Activated naive CD4-positive, alpha-beta T cell treated with anti-CD3 and anti-CD28 coated beads, Interleukin-2, amount 10 ng/mL, durations not matched to agents 7 days and 5 days (primary cell): ENCODE measurements at places on chromosomes 5 and 9.
A peak's percentile ranks its signal among the peaks of the same experiment; 100 is the strongest.

GRCh38 chr5:14793851-14794250 lies 77.7 kb downstream of the ANKH start:
- no peak for DNase-seq

DNA sequence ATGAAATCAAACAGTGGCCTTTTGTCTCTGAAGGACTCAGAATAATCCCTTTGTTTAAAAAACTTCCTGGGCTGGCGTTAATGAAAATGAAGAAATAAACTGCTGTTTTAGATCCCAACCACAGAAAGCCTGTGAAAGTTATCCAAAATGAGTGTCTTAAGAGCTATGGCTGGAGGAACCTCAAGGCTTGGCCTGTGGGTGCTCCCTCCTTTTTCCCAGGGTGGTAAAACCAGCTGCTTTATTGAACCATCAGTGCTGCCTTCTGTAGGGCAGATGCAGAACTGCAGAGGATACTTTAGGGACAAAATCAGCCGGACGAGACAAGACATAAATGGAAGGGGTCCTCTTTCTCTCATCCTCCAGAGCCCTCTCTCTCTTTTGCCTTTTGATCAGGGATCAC lies 100.9 kb downstream of the SMARCA2 start:
- DNase-seq: no peak

- no peak for DNase-seq
Measured at GRCh38 chr5:168315416-168316138, 24.1 kb downstream of the WWC1 start.

- no peak for DNase-seq
Measured at GRCh38 chr5:151151793-151152192, 5.8 kb downstream of the ANXA6 start.

DNA sequence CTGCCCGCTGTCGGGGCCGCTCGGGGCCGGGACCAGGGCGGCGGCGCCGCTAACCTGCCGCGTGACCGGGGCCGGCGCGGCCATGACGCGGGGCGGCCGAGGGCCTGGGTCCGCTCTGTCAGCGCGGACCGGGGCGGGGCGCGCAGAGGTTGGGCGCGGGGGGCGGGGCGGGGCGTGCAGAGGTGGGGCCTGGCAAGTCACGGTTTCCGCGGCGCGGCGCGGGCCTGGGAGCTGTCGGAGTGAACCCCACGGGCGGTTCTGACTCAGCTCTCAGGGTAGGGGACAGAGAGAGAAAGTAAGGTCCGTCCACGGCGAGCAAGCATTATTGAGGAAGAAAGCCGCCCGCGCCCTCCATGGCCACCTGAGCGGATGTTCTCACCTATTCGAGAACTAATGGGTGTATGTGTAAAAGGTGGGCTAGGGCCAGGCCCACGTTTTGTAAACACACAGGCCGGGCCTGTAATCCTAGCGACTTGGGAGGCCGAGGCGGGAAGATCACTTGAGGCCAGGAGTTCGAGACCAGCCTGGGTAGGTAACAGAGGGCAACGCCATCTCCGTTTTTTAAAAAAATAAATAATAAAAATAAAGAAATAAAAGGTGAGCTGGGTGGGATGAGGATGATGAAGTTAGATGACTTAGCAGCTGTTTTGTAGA lies at the start of gene PRXL2C:
Gene PRXL2C, minus strand, starts transcription at position 120 of the 654 bp plus-strand sequence. Its CDS starts 36 bp downstream, at position 84.
- peak; percentile 86 for DNase-seq

- no peak for DNase-seq
Measured at GRCh38 chr5:103066326-103066725, 53.6 kb downstream of the GIN1 start.

GRCh38 chr9:121876658-121877271 lies 216.3 kb downstream of the TTLL11 start:
- DNase-seq: no peak

- no peak for DNase-seq
Measured at GRCh38 chr5:42490831-42491230, 67.6 kb downstream of the GHR start.

DNA sequence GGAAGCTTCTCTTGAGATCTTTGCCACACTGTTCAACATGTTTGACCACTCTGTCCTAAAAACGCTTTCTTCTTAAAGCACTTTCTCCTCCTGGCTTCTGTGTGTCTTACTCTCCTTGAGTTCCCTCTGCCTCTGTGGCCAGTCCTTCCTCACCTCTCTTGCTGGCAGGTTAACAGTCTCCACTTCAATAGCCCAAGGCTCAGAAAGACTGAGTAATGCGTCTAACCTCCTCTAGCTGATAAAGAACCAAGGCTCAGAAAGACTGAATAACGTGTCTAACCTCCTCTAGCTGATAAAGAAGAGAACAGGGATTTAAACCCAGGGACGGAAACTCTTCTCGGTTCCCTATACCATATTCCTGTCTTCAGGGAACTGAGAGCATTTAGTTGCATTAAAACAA lies 205.2 kb downstream of the AOPEP start:
- DNase-seq: no peak

GRCh38 chr5:143198332-143198731 lies 205.2 kb downstream of the NR3C1 start:
- DNase-seq: no peak

- DNase-seq: peak; percentile 73
Measured at GRCh38 chr5:39176759-39177630, 42.4 kb downstream of the FYB1 start.

GRCh38 chr5:37825334-37825915 lies 14.4 kb downstream of the GDNF start:
- no peak for DNase-seq

- no peak for DNase-seq
Measured at GRCh38 chr9:32580631-32581300, 7.8 kb upstream of the NDUFB6 start.

GRCh38 chr9:121278477-121279261 lies 10.7 kb downstream of the GSN start:
- peak; percentile 55 for DNase-seq

DNA sequence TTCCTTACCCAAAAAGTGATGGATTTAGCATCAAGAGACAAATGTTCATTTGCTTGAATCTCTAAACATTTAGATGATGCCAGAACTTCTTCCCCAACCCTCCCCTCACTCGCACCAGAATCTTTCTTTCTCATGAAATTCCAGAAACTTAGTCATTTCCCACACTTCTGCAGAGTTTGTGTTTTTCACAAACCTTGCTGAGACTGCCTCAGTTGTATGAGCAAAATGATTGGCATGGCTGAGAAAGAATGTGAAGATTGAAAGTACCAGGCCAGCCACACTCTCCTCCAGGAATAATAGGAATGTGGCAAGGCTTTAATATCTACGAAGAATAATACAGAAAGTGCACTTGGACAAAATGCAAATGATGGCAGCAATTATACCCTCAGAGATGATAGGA lies 428.3 kb upstream of the CDH6 start:
- no peak for DNase-seq

DNA sequence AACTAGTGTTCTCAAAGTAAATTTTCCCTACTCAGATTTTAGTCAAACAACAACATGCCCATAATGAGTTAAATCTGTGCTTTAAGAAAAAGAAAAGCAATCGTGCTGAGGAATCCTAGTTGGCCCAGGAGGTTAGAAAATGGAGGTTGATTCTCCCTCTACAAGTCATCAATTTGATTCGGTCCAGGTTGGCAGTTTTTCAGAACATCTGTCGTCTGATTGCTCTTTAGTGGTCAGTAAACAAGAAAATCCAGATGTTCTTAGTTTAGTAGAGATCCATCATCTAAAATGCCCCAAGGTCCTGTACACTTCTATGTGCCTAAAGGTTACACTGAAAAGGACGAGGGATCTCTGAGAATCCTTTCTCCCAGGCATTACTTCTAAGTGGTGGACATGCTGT lies 659.2 kb downstream of the MTRR start:
- no peak for DNase-seq

GRCh38 chr5:163915481-163915961 lies 410.1 kb downstream of the MAT2B start:
- no peak for DNase-seq

DNA sequence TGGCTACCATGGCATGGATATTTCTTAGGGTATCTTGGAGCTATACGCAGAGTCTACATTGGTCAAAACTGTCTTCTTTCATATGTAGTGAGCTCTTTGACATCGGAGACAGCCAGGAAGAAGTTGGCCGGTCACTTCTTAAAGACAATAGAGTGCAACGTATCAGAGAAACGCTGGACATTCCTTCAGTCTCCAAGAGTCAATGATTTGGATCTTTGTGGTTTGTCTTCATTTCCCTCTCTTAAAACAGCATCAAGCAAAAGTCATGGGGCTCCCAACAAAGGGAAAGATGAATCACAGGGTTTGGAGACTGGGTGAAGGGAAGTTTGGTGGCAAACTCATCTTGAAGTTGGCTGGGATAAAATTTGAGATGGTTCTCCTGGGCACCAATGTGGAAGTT lies 320.1 kb downstream of the AGTPBP1 start:
- DNase-seq: no peak

DNA sequence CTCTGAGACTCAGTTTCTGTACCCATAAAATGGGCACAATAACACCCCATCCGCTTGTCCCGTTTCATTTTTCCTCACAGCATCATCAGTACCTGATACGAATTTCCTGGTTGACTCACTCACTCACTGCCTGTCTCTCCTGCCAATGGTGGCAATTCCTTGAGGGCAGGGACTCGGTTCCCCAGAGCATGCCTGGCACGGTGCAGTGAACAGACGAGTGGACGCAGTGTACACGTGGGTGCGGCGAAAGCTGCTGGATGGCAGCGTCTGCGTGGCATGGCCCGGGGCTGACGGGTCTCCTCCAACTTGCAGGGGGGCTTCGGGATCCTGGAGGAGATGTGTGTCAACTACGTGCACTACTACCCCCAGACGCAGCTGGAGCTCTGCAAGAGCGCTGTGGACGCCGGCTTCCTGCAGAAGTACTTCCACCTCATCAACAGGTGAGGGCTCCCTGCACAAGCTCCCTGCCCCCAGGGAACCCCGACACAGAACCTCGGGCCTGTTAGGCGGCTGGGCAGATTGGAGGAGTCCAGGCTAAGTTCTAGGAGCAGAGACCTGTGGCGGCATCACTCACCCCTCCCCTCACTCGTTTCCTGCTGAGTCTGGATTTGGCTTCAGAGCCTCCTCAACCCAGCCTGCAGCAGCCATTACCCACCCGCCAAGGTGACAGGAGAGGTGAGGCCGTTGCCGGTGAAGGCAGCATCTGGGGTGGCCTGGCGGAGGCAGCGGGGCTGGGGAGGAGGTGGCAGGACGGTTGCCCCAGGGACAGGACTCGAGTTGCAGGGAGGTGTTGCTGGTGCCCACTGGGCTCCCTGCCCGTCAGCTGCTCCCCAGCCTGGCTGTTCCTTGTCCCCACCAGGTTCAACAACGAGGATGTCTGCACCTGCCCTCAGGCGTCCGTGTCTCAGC lies 20.3 kb downstream of the DBH start:
- DNase-seq: peak; percentile 66

DNA sequence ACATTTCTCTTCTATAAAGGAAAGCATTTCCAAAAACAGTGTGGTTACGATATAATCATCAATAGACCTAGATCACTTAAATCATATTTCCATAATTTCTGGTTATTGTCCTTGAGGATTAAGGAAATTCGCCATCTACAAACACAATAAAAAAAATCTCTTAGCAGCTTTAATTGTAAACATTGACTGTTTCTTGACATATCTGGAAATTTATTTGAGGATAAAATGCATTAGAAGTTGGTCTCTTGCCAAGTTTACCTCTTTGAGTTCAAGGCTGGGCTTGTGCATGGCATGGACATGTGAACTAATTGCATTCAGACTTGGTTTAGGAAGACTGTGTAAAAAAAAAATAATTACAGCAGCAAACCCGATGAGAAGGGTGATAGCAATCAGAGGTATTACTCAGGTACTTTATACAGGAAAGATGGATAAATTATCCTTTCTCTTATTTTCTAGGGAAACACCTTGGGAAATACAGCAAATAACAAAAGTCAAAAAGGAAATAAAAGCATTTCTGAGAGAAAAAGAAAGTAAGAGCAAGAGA lies 237.9 kb downstream of the SLF1 start:
- no peak for DNase-seq

DNA sequence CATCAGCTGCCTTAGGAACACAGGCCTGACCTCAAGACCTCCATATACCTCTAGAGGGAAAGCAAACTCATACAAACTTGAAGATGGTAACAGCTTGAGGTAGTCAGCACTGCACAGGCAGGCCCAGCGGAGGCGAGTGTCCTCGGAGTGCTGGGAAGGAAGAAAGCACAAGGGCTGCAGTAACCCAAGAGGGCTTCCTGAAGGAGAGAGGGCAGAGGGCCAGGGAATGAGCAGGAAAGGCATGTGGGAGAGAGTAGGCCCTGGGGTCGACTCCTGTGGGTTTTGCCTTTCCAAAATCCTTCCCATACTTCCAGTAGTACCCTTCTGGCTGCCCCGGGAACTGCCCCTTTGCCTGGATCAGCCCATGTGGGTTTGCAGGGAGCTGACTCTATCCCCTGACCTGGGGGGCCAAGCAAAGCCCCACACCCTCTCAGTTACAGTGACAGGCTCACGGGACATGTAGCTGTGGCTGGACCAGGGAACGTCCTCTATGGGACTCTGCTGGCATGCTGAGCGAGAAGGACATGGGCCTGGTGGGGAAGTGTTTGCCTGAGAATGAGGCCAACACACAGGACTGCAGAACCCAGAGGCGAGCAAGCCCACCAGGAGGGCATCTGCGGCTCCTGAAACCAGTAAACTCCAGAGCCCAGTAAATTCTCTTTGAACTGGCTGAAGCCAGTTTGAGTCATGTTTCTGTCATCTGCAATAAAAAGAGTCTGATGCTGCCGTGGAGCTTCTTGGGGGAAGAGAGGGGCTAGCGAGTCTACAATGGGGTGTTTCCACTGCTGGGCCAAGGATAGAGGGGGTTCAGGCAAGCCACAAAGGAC lies 64.1 kb downstream of the COL23A1 start:
- DNase-seq: no peak

DNA sequence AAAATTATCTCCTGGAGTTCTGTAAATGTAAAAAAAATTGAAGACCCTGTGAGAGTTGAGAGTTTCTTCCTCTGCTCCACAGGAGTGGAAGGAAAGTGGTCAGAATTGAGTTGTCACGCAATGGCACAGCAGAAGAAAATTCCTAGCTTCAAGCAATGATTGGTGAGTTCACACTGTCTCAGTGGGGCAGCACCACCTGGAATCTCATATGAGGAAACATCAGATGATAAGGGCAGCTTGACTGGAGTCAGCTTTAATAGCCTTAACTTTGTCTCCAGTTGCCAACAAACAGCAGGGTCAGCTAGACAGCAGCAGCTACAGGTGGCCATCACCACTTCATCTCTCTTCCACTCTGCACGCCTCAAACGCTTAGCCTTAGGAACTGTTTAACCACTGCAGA lies 211.1 kb downstream of the EFNA5 start:
- DNase-seq: no peak
